ENCODE measurements at places on chromosomes 12 and 14.

- no peak for DNase-seq
These were observed 11.9 kb upstream of the FKBP11 start for GRCh38 chr12:48937170-48937569.

GRCh38 chr12:120841525-120841924 is 62.6 kb downstream of the SPPL3 start:
- no peak for DNase-seq

DNA sequence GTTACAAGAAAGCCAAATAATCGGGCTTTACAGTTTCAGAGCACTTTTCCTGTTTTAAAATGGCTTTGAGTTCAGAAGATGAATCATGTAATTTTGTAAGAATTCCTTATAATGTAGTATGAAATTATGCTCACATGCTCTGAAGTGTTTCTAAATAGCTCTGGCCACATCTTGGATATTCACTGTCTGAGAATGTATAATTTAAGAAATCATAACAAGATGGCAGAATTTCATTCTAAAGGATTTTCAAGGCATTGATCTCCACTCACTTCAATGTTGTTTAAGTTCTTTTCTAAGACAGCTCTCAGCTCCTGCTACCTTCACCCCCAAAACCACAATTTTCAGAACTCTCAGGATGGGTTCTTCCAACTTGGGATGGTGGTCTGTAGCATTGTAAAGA is 180.1 kb downstream of the DACT1 start:
- no peak for DNase-seq

- DNase-seq, result peak; percentile 86
These were observed 32.1 kb downstream of the DMAC2L start for GRCh38 chr14:50344116-50344775.

DNA sequence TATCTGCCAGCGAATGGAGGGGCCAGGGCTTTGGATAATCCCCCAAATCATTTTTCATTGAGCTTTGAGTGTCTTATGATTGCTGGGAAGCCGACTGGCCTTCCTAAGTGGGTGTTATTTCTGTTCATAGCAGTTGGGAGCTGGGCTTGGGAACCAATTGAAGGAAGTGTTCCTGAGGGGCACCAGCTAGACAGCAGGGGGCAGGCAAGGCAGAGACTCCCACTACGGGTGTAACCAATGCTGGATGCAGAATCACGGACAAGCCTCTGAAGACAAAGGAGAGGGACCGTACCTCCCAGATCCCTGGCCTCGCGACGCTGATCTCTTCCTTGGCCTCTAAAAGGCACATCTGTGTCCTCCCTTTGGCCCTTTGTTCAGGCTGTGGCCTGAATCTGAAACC is 149.0 kb upstream of the PRMT8 start:
- DNase-seq, result no peak

- DNase-seq, result peak; percentile 78
These were observed 89.5 kb upstream of the BCL2L14 start for GRCh38 chr12:11981121-11981733.

DNA sequence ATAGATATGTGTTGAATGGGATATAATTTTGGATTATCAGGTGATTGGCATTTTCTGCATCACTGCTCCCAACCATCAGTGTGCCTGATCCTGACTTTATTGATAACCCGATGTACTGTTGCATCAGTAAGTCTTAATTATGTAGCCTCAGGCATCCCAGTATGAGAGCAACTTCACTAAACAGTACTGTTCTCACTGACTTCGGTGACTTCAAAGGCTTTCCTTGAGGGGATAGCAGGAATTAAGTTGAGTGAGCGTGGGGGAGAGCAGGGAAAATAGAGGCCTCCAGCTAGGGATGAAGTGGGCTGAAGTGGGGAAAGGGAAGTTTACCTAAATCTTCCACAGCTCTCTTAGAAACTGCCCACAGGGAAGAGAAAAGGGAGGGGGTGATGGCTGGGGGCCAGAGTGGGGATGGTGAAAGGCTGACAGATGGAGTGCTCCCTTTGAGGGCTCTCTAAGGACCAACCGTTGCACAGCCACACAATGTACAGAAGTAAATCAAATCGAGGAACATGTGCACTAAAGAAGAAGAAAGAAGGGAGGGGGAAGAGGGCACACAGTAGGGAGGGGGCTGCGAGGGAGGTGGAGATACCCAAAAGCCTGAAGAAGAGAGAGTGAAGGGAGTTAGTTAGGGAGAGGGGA is 10.7 kb upstream of the NEUROD4 start:
- DNase-seq, result no peak

GRCh38 chr12:6771091-6771495 is 1.2 kb upstream of the LAG3 start:
- no peak for DNase-seq

DNA sequence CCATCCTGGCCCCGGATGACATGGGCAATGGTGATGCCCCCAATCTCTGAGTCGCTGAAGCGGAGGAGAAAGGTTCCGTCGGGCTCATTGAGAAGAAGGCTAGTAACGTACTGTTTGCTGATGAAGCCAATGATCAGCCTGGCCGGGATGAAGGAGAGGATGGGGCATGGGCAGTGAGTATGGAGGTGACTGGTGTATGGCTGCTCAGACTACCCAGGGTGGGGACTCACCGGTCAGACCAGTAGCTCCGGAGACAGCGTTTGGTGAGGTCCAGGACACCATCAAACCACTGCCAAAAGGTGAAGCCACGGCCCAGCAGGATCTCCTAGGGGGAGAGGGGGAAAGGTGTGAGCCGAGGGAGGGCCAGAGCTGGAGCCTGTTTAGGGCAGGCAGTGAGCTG is 10.9 kb downstream of the NAB2 start:
- DNase-seq, result no peak

DNA sequence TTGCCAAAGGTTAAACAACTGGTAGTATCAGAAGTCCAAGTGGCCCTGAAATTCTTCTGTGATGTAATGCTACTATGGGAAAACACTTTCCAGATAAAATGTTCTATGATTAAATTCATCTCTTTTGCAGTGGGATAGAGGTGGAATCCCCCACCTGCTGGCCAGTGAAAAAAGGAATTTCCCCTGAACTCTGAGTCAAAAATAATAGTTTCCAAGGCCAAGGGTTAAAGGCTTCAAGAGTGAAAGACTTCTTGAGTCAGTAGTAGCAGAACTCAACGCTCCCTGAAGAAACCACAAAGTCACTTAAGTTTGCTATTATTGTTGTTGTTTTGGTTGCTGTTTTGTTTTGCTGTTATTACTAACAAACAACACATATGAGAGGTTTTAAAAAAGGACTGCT is 330.8 kb downstream of the SOX5 start:
- DNase-seq, result no peak

- DNase-seq, result peak; percentile 15
These were observed 115.5 kb downstream of the SLC2A13 start for GRCh38 chr12:39990122-39991101.

DNA sequence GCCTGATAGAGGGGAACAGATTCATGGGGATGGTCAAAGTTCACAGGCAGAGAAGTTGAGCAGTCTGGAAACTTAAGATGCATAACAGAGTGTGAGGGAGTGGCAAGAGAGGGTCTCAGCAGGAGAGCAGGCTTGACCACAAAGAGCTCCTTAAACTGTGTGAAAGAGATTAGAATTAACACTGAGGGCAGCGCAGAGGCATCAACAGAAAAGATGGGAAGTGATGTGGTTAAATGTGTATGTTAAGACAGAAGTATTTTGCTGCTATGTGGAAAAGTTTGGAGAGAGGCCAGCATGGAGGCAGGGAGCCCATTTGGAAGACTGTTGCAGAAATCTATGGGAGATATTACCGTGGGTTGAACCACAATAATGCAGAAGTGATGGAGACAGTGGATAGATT is 122.7 kb upstream of the LMNTD1 start:
- no peak for DNase-seq

- DNase-seq, result no peak
These were observed 1.6 kb downstream of the MGAT4C start for GRCh38 chr12:86254399-86255107.

- DNase-seq, result no peak
These were observed 51.6 kb downstream of the EIF2S3B start for GRCh38 chr12:10557329-10557728.

- no peak for DNase-seq
These were observed 8.3 kb upstream of the SP7 start for GRCh38 chr12:53344487-53344823.

DNA sequence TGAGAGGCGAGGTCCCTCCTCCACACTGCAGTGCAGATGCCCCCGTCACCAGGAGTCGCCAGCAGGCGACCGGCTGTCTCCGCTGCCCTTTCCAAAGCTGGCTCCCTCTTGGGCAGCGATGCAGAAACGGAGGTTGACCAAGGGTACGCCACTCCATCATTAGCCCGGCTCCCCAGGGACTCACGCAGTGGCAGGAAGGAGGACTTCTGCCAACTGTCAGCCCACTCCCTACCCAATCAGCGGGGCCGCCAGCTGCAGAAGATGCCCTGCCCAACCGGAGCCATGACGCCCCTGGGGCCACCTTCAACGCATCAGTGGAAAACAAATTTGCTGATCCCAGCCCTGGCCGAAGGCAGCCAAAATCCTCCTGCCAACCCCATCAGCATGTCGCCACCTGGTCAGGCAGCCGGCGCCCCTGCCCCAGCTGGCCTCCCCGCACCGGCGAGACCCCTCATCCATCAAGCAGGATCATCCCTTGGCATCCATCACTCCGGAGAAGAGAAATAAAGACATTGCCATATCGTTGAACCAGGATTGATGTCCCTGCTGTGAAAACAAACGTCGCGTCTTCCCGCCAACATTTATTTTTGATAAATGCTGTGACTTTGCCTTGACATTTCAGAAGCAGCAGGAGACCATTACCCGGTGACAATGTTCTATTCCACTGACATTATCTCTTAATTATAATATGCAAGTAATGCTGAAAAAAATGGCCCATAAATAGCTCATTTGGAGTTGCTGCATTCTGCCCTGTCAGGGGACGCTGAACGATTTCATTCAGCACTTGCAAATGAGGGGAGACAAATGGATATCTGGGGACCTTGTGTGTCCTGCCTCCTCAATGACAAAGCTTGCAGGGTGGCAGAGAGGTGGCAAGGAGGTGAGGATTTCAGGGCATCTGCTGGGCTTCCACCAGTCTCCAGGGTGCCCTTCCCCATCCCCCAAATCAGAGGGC is 105.1 kb downstream of the SCARB1 start:
- DNase-seq, result no peak

DNA sequence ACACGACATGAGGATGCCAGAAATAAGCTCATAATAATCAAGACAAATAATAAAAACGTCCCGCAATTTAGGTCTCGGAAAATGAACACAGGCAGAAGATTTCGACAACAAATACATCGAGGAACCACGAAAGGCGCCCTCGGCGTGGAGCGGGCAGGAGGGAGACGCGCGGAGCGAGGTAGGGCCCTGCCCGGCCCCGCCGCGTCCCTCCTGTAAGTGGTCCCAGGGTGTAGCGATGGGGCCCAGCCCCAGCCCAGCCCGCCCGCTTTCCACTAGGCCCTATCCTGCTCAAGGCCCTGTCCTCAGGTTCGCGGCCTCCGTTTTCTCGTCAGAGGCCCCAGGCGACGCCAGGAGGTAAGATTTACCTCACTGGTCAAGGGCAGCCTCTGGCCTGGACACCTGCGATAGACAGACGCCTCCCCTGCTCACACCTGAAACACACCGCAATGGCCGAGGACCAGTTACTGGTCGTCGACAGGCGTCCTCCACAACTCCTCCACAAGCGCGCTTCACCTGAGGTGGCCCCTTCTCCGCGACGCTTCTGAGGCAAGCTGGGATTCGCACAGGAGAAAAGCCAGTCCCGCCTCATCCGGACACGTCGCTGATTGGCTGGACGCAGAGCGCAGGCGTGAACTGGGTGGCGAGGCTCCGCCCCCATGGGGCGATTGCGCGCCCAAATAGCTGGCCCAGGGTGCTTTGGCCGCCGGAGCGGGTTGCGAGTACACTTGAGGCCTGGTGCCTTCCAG is at the start of gene SYCP3:
Gene SYCP3, minus strand, starts transcription at position 543 of the 746 bp plus-strand sequence. CDS start 1,527 bp downstream, outside the sequence.
- no peak for DNase-seq

DNA sequence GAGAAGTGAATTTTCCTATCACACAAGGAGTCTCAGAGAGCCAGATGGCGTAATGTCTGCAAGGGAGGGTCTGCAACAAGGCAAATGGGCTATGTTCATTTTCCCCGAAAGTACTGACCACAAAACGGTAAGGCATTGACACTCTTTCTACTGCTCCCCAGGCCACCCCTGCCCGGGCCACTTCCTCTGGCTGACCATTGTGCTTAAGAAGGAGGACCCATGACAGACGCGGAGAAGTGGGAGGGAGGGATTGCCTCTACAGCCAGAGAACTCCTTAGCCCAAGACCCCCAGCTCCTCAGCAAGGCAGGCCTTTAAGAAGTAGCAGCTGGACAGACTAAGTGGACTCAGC is 1.2 kb downstream of the NCKAP5L start:
- DNase-seq, result no peak

DNA sequence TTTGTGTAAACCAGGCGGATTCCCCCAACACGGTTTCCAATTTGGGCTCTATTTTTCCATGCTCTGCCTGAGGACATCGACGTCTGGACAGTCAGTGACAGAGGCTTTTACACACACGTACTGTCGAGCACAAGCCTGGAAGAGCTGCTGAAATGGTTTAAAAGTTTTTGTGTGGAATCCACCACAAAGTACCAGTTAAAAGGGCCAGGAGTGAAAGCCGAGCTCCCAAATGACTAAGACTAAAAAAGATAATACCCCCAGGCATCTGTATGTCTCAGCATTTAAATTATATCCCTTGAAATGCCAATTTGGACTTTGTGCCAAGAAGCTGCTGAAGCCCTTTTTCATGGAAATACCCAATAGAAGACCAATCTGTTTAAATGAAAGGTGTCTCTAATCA is 173.2 kb downstream of the EGLN3 start:
- DNase-seq, result no peak

DNA sequence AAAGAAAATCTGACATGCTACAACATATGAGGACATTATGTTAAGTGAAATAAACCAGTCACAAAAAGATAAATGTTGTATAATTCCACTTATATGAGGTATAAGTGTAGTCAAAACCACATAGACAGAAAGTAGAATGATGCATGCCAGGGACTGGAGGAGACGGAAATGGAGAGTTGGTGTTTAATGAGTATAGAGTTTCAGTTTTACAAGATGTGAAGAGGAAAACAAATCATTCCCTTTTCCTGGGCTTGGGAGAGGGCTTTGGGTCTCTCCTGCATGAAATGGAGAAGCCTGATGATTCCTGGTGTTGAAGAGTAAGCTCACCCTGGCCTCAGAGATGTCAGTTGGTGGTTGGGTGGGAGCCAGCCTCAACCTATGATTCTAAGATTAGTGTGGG is 158.4 kb upstream of the PLXNC1 start:
- DNase-seq, result no peak

- no peak for DNase-seq
These were observed 794.8 kb upstream of the SEL1L start for GRCh38 chr14:82328442-82328841.

DNA sequence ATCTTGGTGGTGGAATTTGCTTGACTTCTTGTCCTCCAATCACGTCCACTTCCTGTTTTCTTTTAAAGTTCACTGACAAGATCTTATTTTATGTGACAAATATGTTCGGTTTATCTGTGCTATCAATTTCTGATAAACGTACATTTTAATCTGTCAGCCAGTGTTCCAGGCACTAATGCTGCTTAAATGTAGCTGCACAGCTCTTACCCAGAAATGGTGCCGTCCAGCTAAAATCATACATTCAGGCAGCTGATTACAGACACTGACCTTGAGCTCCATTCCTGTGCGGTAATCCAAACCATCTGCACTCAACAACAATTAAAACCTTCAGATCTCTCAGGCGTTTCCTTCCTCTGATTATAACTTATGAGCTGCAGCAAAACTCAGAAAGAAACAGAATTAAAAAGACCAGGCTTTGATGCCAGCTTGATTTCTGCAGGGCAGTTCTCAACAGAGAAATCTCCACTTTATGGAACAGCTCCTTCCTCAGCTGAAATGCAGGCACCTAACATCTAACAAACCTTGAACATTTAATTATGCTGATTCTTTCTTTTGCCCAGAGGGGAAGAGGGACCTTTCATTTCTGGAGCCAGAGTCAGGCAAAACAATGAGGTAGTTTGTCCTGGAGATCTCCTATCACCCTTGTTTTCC is 26.4 kb upstream of the RASSF3 start:
- no peak for DNase-seq

Measured in T-helper 2 cell treated with Interferon-gamma antibody and Interleukin-4, amounts not matched to agents 5 μg/mL and 100 μg/mL, for 36 hours (primary cell).